ENCODE measurements at places on chromosomes 2 and 18.

DNA sequence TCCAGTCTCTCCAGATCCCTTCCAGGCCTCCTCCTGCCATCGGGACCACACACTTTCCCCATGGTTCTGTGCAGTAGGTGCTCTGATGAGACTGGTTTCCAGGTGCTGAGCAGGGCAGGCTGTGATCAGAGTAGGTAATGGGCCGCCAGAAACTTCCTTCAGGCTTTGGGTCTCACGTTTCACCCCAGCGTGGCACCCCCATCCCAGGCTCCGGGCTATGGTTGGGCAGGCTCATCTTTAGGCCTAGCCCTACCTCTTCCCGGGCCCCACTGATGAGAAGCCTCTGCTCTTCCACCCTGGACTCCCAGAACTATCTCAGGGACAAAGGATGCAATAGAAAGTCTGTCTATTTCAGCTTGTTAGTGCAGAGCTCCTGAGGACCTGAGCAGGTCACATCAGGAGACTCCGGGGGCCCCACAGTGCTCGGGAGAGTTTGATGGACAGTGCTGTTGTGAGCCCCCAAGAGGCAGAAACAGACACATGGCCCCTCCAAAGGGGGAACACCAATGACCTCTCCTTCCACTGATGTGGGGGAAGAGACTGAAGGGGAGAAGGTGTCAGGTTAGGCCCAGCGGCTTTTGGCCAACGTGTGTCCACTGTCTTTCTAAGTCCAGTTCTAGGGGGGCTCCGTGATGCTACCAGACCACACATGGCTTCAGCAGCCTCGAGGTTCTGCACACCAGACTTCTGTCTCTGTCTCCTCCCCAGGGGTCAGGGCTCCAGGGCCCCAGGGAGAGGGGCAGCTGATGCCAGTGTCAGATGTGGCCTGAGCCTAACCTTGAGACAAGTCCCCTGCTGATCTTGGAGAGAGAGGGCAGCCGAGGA is 5.8 kb upstream of the PROM2 start:
- no peak for DNase-seq

DNA sequence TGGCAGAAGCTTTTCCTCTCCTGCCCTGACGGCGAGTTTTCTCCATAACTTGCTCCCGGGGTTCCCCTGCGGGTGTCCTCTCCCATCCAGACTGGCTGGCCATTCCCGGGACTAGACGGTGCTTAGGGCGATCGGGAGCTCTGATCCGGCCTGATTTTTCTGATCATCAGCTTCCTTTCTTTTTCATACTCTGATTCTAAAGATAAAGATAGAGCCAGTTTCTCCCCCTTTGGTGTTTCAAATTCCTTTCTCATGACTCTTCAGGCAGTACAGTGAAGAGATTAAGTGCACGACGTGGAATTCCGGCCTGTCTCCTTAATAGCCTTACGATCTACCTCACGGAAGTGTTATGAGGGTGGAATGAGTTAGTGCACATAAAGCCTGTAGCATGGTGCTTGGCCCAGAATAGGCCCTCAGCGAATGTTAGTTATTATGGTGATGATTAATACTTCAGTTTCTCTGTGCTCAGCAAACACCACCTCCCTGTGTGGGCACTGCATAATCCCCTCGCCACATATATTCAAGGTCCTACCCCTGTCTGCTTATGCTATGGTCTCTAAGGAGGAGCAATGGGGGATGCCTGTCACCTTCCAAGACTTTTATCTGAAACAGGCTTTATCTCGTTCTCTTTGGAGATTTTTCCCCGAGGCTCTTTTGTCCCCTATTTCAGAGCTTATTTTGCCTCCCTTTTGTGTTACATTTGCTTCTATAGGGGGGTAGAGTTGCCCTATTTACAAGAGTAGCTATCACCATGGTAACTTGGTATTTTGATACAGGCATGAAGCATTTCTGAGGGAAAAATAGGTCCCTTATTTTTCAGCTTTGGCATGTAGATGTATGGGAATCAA is 254.8 kb downstream of the CDH2 start:
- no peak for DNase-seq

DNA sequence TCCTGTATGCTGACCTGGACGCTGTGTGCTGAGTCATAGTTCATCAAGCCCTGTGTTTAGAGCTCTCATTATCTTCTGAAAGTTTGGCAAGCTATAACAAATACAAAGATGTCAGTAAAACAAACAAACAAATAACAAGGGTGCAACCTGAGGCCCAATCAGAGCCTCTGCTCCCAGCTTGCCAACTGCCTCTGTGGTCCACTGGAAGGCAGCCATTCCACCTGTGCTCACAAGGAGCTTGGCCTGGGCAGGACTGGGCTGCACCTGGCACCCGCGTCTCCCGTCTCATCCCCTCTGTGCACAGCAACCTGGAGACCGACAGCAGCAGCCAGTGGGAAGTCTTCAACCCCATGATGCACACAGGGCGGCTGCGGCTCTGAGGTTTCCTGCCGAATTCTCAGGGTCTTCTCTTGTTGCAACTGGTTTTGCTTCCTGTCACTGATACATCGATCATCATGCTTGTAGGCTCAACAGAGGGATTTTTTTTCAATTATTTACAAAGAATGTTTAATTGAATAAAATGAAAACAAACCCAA is 97.8 kb downstream of the TMEM18 start:
- no peak for DNase-seq

GRCh38 chr2:60627412-60627811 is 74.0 kb upstream of the BCL11A start:
- no peak for DNase-seq

GRCh38 chr2:173966274-173967098 is 1.3 kb upstream of the SP3 start:
- DNase-seq, result no peak

GRCh38 chr2:73907840-73908452 is 15.1 kb downstream of the ACTG2 start:
- peak; percentile 45 for DNase-seq

DNA sequence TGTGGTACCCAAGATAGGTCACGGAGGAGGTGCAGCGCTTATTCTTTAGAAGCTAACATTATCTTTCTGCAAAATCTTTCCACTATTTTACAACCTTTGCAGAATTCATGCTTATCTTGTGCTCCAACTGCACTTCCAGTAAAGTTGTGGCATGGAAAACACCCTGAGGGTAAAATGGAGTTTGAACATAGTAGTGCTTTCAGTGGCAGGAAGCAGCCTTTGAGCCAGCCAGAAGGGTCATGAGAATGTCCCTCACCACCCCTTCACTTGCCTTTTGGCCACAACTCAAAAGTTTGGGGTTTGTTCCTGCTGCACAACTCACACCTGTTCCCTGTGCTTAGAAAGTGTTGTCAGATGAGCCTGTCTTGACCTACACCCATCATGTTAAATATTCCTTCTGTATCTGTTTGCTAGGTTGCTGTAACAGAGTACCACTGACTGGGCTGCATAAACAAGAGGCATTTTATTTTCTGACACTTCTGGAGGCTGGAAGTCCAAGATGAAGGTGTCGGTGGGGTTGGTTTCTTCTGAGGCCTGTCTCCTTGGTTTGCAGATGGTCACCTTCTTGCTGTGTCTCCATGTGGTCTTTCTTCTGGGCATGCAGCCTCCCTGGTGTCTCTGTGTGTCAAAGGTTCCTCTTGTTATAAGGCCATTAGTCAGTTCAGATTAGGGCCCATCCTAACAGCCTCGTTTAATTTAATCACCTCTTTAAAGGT is 194.1 kb downstream of the SMAD7 start:
- DNase-seq, result no peak

DNA sequence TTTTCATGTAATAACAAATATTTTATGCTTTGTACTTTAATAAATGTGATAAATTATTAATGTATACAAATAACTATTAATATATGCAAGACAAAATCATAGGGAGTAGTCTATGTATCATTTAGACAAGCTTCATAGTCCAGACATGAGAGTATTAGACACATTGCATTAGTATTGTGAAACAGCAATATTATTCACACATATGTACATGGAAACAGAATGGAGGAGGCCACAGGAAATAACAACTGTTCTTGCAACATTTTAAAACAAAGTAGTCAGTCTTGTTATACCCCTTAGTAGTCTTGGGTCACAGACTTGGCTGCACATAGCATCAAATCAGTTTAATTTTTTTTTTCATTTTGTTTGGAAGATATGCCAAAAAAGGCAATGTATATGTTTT is 15.8 kb downstream of the DSC1 start:
- DNase-seq, result no peak

DNA sequence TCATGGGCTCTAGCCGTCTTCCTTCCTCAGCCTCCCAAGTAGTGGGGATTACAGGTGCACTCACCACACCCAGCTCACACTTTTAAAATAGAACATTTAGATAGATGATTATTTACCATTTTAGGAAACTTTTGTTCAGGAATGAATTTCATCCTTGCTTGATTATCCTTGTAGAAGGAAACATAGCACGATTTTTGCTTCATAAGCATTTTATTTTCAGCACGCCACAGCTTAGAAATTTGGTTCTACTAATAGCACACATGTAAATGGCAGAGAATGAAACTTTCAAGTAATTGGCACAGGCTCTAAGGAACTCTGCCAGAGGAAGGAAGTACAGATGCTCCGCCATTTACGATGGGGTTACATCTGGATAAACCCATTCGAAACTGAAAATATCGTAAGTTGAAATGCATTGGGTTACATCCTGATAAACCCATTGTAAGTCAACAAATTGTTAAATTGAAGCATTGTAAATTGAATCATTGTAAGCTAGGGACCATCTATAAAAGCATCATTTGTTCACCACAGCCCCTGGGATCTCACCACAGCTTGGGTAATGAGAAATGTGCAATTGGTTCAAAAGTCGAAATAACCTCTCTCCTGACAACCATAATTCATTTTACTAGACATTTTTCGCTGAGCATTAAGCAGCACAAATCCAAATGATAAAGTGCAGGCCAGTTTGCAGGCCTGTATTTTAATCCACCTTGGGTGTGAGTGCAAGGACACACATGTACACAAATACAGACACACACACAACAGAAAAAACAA is 33.2 kb downstream of the FRZB start:
- DNase-seq, result no peak

DNA sequence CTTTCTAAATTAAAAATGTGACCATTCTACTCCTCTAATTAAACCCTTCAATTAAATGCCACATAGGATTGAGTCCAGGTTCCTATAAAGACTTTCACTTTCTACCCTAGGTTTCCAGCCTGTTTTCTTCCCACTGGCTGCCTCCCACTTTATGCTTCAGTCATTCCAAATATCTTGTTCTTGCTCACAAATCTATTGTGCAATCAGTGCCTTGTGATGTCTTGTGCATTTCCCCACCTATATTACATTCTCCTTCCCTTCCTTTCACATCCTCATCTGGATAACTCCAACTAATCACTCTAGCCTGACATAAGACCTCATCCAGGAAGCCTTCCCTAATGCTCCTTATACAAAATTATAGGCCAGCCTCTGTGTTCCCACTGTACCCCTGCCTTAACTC is 281.7 kb upstream of the LRATD1 start:
- no peak for DNase-seq

GRCh38 chr2:219995399-219995798 is 368.0 kb downstream of the SLC4A3 start:
- DNase-seq, result no peak

- no peak for DNase-seq
These were observed 85.2 kb downstream of the INO80D start for GRCh38 chr2:206000776-206001175.

DNA sequence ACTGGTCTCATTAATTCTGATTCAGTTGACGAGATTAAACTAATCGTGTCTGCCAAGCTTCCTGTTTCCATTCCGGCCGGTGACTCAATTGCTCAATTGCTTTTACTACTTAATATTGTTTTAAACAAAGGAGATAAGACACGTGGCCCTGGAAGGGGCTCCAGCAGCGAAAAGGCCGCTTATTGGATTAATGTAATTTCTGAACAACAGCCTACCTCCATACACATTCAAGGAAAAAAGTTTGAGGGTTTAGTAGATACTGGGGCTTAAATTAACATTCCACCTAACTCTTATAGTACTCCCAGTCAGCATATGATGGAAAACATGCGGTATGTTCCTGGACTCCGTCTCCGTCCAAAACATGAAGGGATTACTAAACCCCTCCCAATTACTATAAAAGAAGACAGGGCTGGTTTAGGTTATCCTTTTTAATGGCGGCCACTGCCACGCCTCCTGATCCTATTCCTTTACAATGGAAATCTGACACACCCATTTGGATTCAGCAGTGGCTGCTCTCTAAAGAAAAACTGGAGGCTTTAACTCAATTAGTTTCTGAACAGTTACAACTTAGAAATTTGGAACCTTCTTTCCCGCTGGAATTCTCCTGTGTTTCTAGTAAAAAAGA is 27.1 kb downstream of the VPS54 start:
- no peak for DNase-seq

GRCh38 chr18:45337477-45337876 is 277.8 kb upstream of the SLC14A2 start:
- DNase-seq, result no peak

DNA sequence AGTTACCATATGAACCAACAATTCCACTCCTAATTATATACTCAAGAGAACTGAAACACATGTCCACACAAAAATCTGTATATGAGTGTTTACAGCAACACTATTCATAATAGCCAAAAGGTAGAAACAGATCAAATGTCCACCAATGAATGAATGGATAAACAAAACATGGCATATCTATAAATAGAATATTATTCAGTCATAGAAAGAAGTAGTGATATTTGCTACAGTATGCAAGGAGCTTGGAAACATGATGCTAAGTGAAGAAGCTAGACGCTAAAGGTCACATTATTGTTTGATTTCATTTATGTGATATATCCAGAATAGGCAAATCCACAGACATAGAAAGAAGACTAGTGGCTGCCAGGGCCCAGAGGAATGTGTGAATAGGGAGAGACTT is 92.0 kb downstream of the RTTN start:
- no peak for DNase-seq

DNA sequence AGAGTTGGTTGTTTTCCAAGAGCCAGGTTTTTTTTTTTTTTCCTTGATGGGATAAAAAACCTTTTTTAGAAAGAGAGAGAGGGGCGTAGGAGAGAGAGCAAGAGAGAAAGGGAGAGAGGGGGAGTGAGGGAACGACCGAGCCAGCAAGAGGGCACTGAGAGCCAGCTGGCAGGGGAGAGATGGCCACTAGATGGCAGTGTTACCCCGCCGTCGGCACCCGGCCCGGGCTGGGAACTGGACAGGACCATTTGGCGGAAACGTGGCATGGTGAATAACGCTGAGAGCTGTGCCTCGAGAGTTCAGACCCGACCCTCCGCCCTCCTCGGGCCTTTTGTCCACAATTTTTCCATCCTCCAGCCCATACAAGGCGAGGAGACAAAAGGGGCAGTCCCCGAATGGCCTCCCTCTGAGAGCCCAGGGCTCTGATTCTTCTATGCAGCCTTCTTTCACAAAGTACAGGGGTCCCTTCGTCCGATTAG is 286.7 kb upstream of the VRK2 start:
- peak; percentile 76 for DNase-seq

GRCh38 chr2:48651158-48651790 is 33.6 kb downstream of the GTF2A1L start:
- DNase-seq, result no peak

- no peak for DNase-seq
These were observed 524.7 kb downstream of the PARD3B start for GRCh38 chr2:205069928-205070327.

- no peak for DNase-seq
These were observed 82.2 kb downstream of the ICOS start for GRCh38 chr2:204018717-204019116.

Measured in activated T-cell treated with anti-CD3 and anti-CD28 coated beads for 48 hours (primary cell).